ENCODE measurements at places on chromosomes 6 and 20.

- DNase-seq = no peak
These were observed 53.9 kb upstream of the SCML4 start for GRCh38 chr6:107877968-107878367.

- peak; percentile 69 for DNase-seq
These were observed 48.4 kb upstream of the NCOA3 start for GRCh38 chr20:47453167-47453782.

- no peak for DNase-seq
These were observed 7.7 kb upstream of the PHACTR3 start for GRCh38 chr20:59596690-59597089.

DNA sequence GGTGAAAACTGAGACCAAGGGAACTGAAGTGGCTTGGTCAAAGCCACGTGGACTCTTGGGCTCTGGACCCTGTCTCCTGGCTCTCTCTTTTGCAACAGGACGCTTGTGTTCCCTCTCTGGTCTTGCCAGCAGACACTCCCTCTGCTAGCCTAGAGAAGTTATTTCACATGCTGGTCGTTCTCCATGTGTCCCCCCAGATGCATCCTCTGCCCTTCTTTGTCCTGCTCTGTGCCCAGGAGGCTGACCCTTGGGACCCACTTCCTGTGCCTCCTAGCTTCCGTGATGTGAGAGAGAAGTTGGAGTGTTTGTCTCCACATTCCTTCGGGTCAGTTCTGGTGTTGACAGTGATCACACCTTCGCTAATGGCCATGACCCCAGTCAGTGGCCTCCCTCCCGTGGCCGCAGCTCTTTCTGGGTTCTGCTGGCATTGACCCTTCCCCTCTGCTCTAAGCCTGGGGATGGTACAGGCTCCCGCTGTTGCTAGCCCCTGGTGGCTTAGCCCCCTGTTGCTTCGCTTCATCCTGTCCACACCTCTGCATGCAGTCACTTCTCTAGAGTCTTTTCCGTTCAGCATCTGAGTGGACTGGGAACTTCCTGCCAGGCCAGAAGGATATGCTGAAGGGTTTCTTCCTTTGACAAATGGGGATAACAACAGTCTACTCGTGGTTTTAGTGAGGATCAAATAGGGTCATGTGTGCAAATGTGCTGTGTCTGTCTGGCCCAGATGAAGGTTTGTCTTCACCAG is 70.1 kb upstream of the BMP2 start:
- DNase-seq = no peak

DNA sequence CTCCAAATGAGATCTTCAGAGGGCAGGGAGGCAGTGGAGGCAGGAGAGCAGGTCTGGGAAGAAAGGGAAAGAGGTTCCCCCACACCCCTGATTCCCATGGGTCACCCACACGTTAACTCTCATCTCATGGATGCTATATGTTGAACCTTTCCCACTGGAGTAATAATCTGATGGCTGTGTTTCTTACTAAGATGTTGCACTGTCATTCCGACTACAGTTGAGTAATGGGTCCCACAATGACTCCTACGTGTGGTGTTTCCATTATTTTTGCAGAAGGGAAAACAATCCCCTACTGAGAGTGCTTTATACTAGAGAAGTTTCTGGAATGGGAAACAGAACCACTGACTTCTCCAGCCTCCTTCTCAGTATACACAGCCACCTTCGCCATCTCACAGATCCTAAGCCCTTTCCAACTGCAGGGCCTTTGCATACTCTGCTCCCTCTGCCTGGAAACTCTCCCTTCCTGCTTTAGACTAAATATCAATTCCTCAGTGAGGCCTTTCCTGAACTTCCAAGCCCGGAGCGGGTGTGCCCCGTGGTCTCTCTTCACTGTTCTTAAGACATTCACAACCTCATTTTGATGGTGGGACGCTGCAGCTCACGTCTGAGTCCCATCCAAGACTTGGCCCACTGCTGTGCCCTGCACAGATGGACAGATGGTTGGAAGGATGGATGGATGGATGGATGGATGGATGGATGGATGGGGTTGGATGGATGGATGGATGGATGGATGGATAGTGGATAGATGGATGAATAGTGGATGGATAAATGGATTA is 238.6 kb upstream of the PMEPA1 start:
- DNase-seq = no peak

DNA sequence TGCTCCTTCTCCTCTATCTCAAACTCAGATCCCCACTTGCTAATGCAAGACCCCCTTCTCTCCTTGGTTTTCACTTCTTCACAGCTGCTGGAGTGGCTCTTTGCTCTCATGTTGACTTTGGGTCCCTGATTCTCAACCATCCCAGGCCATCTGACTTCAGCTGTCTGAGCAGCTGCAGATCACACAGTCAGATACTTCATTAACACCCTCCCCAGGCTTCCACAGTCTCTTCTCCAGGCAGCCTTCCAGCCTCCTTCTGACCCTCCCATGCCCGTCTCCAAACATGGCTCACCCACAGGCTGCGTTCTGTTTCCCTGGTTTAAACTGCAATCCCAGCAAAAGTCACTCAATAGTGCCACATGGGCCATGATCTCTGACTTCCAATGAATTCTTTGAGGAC is 65.4 kb downstream of the HIVEP2 start:
- no peak for DNase-seq

DNA sequence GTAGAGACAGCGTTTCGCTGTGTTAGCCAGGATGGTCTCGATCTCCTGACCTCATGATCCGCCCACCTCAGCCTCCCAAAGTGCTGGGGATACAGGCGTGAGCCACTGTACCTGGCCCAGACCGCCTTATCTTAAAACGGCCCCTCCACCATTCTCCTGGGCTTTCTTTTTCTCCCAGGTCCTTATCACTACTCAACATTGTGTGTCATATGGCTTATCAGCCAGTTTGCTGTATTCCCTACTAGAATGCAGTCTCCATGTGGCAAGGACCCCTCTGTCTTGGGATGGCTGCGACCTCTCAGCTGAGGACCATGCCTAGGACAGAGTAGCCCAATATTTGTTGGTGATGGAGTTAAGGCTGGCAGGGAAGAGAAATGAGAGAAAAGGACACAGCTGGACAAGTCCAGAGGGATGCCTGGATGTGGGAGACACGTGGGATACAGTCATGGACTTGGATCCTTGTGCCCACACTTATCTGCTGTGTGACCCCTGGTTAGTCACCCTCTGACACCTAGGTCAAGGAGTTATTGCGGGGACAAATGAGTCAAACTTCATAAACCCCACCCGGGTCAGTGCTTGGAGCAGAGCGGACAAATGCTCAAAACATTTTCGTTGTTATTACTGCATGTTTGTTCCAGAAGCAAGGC is 24.0 kb downstream of the ADA start:
- DNase-seq = no peak

- DNase-seq = no peak
These were observed 75.0 kb upstream of the SULF2 start for GRCh38 chr20:47860049-47860830.

- no peak for DNase-seq
These were observed 12.9 kb upstream of the WFDC2 start for GRCh38 chr20:45456632-45457031.

DNA sequence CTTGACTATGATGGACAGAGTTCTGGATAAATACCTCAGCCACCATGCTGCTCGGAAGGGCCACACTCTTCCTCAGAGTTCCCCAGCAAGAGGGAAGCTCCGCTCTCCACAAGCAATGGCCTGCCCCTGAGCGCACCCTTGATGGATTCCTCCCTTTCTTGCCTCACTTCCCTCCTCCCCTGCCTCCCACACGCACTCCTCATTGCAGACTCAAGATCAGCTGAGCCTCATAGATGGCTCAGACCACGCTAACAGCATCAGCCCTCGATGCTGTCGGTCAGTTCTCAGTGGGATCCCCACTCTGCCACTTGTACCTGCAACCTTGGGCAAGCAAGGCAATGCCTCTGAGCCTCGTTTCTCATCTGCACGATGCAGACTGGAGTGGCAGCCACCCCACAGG is 123.3 kb downstream of the BMP7 start:
- no peak for DNase-seq
